ENCODE measurements at places on chromosomes 12 and 14.
A peak's percentile ranks its signal among the peaks of the same experiment; 100 is the strongest.

DNA sequence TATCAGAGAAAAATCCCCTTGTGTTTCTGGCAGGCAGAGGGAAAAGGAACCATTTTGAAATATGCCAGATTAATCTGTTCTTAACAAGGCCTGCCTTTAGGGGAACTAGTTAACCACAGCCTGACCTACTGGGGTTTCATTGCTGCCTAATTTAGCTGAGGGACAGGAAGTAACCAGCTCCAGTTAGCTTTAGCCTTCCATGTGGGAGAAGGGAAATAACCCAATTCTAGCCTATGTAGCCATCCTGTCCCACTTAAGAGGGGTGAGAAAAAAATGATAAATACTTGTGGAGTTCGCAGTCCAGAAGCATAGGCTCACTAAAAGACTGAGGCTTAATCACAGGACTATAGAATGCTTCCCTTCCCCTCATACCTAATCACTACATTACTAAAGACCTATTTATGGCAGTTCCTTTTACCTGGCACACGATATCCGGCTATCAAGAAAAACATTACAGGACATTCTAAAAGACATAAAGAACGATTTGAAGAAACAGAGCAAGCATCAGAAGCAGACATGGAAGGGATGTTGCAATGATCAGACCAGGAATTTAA lies 22.8 kb downstream of the COX8C start:
- no peak for DNase-seq

GRCh38 chr14:101200650-101201516 lies 297.4 kb upstream of the RTL1 start:
- DNase-seq = no peak

- no peak for DNase-seq
These were observed 101.9 kb downstream of the TMTC3 start for GRCh38 chr12:88243982-88244381.

- DNase-seq = no peak
These were observed 36.3 kb downstream of the IL31 start for GRCh38 chr12:122137681-122138080.

DNA sequence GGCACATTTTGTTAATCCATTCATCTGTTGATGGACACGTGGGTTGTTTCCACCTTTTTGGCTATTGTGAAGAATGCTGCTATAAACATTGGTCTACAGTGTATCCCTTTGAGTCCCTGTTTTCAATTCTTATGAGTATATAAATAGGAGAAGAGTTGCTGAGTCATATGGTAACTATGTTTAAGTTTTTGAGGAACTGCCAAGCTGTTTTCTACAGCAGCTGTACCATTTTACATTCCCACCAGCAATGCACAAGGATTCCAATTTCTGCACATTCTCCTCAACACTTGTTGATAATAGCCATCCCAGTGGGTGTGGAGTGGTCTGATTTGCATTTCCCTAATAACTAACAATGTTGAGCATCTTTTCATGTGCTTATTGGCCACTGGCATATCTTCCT lies 6.9 kb upstream of the SVOP start:
- DNase-seq = no peak

GRCh38 chr14:75401361-75401760 lies 26.5 kb upstream of the JDP2 start:
- DNase-seq = peak; percentile 57

Data from NT2/D1 (cell line).